ENCODE measurements at places on chromosomes 7 and 10. TPM values are rescaled to one million over a fixed set of nuclear protein-coding genes. Genes with fewer than 3 reads are reported as not detected.

ADAP1 gene
- 15.4 TPM for total RNA-seq

PTPRE gene
- 54.8 TPM for total RNA-seq

CCNJ gene
- total RNA-seq, result 4.7 TPM

CHST3 gene
- total RNA-seq, result not detected

WDR86 gene
- 24.4 TPM for total RNA-seq

CPN1 gene
- total RNA-seq, result not detected

LLCFC1 gene
- not detected for total RNA-seq

SPDYE5 gene
- total RNA-seq, result not detected

ZPBP gene
- total RNA-seq, result not detected

NEUROD6 gene
- not detected for total RNA-seq

CDC14C gene
- total RNA-seq, result not detected

FAM20C gene
- 1.4 TPM for total RNA-seq

STEAP1 gene
- not detected for total RNA-seq

MYL10 gene
- not detected for total RNA-seq

CFAP69 gene
- total RNA-seq, result 0.60 TPM

ADAMTS14 gene
- not detected for total RNA-seq

PGAM2 gene
- 0.92 TPM for total RNA-seq

DOCK4 gene
- 0.18 TPM for total RNA-seq

RHOBTB1 gene
- 0.37 TPM for total RNA-seq

FAM24B gene
- 9.0 TPM for total RNA-seq

TCERG1L gene
- total RNA-seq, result not detected

MYPN gene
- total RNA-seq, result not detected

SYT15 gene
- total RNA-seq, result 1.1 TPM

VPS37D gene
- not detected for total RNA-seq

TMEM213 gene
- total RNA-seq, result not detected
